ENCODE measurements at places on chromosomes 7 and 10.

GRCh38 chr10:65628493-65629139 lies 1297.2 kb upstream of the LRRTM3 start:
- DNase-seq, result no peak

- DNase-seq, result no peak
These were observed 70.2 kb upstream of the ADAM12 start for GRCh38 chr10:126458466-126458865.

DNA sequence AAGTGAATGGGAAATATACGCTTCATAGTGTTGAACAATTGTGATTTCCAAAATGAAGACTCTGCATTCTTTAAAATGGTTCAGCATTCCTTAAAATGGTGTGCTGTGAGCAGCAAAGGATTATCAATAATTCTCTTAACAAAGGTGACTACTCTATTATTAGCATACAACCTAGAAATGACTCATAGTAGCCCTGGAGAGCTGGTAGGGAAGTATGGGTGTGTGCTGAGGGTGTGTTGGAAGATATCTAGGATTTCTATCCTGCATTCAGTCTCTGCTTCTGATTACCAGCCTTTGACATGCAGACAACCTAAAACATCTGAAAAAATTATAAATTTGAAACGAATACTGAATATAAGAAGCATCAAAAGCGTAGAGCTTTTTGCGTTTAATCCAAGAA lies 72.5 kb downstream of the SEMA3D start:
- DNase-seq, result no peak

- DNase-seq, result no peak
These were observed 3.3 kb downstream of the ZMIZ1 start for GRCh38 chr10:79072041-79072441.

GRCh38 chr7:121172484-121172883 lies 156.3 kb upstream of the WNT16 start:
- no peak for DNase-seq

- no peak for DNase-seq
These were observed 20.8 kb downstream of the OGDHL start for GRCh38 chr10:49741108-49741995.

DNA sequence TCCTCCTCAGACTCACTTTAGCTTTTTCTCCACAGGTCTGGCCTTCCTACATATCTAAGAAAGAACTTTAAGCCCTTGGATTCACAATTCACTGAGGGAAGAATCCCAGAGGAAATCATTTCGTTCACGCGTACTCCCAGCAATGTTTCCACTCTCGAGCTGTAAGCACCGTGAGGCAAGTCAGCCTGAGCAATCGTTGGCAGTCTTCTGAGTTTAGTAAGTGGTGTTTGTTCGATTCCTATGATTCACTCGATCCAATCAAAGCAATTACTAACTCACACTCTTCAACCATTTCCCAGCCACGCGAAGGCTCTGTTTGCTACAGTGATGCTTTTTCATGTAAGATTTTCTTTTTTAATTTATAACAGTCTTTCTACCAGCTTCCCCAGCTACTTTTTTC lies 10.2 kb upstream of the PRLHR start:
- no peak for DNase-seq

DNA sequence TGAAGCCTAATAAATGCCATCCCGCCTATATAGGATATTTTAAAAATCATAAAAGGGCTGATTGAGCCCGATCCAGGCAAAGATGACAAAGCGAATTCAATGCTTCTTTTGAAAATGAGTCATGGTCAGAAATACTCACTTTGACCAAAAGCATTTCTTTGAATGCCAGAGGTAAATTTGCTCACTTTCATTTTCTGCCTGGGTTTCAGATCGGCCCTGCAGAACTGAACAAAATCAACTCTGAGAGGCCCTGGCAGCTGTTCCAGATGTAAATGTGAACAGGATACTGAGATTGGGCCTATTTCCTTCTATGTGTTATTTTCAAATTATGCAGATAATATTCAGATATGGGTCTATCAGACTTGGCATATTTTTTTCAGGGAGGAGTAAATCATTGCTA lies 114.8 kb upstream of the ARID5B start:
- no peak for DNase-seq

DNA sequence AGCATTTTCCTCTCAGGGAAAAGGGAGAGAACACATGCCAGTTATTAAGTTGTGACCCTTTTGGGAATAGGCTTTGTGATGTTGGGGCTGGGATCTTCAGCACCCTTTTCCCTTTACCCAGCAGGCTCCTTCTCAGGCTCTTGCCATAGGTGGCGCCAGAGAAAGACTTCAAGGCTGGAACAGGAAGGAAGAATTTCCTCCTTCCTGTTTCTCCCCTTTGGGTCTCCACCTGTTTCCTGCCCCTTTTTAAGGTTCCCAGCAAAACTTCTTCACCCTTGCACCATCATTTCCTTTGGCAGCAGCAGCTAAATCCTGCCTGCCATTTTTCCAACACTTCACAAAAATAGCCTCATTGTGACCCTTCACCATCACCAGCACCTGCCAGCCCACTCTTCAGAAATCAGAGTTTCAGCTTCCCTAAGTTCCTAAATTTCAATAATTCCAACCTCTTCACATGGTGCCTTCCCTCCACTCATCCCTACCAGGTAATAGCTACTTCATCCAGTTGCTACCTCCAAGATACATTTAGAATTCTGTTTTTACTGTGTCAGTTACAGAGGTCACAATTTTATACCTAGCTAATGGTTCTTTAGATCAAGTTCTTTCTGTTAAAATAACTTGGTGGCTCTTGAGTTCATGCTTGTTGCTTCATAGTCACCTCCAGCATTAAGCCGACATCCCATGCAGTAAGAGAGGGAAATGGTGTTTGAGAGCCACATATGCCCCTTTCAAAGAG lies 22.4 kb upstream of the FOXK1 start:
- no peak for DNase-seq

GRCh38 chr10:95266674-95267095 lies 24.1 kb downstream of the PDLIM1 start:
- DNase-seq, result no peak

DNA sequence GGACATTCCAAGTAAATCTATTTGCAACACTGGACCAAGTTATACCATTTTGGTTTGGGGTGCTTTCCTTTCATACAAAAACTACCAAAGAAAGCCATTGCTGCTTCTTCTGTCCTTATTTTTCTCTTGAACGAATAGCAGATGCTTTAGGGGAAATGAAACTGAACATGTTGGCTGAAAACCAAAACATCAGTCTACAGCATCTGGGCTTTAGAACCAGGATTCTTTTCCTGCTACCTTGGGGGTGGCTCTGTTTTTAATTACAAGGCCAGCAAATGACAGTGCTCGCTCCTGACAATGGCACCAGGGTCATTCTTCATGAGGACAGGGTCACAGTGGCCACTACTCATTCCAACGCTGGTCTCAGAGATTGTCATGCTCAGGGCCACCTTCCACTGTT lies 80.3 kb downstream of the WDR11 start:
- DNase-seq, result no peak

- DNase-seq, result no peak
These were observed 163.9 kb upstream of the PLXNA4 start for GRCh38 chr7:132740176-132740575.

GRCh38 chr7:98956937-98957336 lies 78.6 kb downstream of the TRRAP start:
- no peak for DNase-seq

- no peak for DNase-seq
These were observed 279.2 kb downstream of the CXCL12 start for GRCh38 chr10:44105696-44106095.

- no peak for DNase-seq
These were observed 9.8 kb downstream of the NOD1 start for GRCh38 chr7:30468791-30469190.

DNA sequence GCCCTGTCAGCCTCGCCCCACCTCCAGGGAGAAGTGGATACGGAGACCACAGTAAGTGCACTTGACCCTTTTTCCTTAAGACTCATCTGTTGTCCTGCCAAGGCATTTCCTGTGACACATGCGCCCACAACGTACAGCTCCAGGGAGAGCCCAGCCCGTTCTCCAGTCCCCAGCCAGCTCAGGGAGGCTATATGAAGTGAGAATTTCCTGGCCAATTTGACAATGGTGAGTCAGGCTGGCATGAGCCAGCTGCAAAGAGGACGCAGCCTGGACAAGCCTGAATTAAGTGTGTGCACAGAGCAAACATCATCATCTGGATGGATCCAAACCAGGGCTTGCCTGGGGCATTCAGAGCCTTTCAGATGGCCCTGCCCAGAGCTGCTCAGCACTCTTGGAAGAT lies 244.8 kb downstream of the KCNMA1 start:
- no peak for DNase-seq

DNA sequence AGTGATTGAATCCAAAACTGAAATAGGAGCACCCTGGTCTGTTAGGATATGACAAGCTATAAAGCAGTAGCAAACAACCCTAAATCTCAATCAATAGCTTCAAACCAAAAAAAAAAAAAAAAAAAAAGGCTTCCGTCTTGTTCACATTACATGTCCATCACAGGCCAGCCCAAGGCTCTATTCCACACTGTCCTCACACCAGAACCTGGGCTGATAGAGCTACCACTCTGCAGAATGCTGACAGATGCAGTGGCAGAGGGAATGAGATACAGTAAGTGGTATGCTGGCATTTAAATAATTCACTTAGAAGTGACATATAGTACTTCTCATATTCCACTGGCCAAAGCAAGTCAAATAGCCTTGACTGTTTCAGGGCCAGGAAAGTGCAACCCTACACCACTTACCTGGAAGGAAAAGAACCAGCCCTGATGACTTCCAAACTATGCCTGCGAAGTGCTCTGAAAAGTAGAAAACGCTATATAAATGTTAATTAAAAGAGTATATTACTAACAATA lies 5.8 kb downstream of the CDCA7L start:
- DNase-seq, result no peak

- no peak for DNase-seq
These were observed 545.0 kb downstream of the NRG3 start for GRCh38 chr10:82420001-82420400.

GRCh38 chr10:79938728-79939406 lies 10.0 kb downstream of the SFTPD start:
- DNase-seq, result no peak

DNA sequence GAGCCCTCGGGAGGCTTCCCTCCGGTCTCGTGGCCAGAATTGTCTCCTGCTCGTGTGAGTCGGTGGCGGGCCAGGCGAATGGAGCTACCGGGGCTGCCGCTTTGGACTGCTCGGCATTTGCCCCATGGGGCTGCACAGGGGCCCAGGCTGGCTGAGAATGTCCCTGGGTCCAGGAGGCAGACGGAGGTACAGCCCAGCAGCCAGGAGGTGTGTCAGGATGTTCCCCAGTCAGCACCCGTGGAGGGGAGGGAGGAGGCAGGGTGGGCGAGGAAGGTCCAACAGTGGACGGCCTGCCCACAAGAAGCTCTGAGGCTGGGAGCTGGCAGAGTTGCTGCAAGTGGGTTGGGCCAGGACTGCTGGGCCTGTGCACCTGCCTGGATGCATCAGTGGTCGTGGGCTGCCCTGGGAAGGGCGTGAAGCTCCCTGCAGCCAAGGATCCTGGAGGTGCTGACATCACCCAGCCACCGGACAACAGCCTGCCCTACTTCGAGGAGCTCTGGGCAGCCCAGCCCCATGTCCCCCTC lies 46.4 kb downstream of the PDGFA start:
- DNase-seq, result no peak

DNA sequence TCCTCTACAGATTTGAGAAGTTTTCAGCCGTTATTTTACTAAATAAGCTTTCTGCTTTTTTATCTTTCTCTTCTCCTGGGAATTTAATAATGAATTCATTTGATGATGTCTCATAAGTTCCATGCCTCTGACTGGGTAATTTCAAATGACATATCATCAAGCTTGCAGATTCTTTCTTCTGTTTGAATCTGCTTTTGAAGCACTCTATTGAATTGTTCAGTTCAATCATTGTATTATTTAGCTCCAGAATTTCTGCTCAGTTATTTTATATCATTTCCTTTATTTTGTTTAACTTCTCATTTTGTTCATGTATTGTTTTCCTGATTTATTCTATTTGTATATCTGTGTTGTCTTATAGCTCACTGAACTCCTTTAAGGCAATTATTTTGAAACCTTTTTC lies 196.9 kb upstream of the CNTNAP2 start:
- no peak for DNase-seq

DNA sequence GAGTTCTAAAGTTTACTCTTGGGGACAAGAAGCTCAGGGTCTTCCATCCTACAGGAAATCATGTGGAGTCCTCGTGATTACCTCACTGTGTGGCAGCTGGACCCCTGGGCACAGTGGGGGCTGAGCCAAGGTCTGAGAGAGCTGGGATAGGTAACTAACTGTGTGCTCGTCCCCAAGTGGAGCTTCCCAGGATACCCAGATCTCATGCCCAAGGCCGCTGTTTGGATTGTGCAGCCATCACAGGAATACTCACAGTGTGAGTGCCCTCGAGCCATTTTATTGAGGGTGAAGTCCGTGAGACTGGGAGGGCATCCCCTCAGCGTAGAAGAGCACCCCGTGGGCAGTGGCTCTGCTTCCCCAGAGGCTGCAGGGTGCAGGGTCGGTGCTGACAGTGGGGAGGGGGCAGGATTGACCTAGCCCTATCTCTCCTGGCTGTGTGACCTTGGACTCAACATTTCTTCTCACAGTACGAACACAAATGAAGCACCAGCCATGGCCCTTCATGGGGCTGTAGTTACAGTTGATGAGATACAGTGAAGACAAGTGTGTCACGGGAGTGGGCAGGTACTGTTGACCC lies 69.6 kb upstream of the LEP start:
- DNase-seq, result no peak

DNA sequence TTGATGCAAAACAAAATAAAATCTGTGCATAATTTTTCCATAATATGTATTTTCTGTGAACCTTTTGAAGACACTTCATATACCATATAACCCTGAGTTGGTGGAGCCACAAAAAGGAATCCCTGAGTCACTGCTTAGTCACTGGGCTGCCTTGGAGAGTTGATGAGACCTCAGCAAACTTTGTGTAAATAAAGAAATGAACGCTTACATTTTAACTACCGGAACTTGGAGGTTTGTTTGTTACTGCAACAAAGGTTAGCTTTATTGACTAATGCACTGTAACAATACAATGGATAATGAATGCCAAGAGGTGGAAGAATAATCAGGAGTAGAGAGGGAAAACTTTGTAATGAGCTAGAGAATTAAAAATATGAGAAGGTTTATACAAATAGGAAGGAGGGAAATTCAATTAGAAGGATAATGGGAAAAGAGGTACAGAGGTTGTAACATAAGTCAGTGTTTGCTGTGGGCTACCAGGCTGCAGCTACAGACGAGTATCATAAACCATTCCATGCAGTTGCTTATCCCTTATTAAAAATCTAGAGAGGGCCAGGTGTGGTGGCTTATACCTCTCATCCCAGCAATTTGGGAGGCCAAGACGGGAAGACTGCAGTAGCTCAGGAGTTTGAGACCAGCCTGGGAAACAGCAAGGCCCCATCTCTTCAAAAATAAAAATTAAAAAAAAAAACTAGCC lies 1042.1 kb downstream of the TYW1 start:
- no peak for DNase-seq

Data from stimulated activated CD4-positive, alpha-beta T cell treated with anti-CD3 and anti-CD28 coated beads, Interleukin-4, amount 100 ng/mL, for 48 hours (primary cell).